Brain microvascular endothelial cell (primary cell): ENCODE measurements at places on chromosomes 1 and 21.

DNA sequence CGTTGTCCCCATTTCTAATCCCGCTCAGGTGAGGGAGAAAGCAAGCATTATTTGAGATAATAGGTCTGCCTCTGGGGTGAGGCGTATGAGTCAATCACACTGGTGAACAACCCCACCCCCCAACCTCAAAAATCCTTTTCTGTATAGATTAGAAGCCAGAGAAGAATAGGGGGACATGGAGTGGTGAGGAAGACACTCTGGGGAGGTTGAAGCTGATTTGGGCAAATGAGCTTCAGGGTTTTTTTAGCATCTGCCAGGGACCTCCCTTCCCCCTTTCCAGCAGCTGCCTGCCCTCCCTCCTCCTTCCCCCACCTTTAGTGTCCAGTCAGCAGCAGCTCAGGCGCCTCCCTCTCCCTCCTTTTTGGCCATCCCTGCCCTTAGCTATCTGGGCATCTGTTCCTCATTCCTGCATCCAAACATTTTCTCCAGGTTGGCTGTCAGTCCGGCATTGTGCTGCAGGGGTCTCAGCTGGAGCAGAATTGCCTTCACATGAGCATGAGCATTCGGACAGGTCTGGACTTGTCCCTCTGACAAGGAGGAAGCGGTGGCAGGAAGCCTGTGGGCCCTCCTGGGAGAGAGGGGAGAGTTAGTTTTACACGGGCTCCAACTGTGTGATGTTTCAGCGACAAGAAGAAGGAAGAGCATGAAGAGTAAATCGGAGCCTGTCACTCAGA, 30.8 kb upstream of the PTGFRN start:
- peak; percentile 34 for DNase-seq

GRCh38 chr1:74712881-74713280, 20.0 kb downstream of the CRYZ start:
- no peak for DNase-seq

- no peak for DNase-seq
Observed at GRCh38 chr1:165434281-165434680, 10.6 kb downstream of the RXRG start.

GRCh38 chr21:28069450-28069923, 923.2 kb downstream of the LTN1 start:
- peak; percentile 60 for DNase-seq

- no peak for DNase-seq
Observed at GRCh38 chr1:97778718-97779117, 142.1 kb downstream of the DPYD start.

GRCh38 chr1:101088431-101088830, 62.8 kb upstream of the DPH5 start:
- no peak for DNase-seq

DNA sequence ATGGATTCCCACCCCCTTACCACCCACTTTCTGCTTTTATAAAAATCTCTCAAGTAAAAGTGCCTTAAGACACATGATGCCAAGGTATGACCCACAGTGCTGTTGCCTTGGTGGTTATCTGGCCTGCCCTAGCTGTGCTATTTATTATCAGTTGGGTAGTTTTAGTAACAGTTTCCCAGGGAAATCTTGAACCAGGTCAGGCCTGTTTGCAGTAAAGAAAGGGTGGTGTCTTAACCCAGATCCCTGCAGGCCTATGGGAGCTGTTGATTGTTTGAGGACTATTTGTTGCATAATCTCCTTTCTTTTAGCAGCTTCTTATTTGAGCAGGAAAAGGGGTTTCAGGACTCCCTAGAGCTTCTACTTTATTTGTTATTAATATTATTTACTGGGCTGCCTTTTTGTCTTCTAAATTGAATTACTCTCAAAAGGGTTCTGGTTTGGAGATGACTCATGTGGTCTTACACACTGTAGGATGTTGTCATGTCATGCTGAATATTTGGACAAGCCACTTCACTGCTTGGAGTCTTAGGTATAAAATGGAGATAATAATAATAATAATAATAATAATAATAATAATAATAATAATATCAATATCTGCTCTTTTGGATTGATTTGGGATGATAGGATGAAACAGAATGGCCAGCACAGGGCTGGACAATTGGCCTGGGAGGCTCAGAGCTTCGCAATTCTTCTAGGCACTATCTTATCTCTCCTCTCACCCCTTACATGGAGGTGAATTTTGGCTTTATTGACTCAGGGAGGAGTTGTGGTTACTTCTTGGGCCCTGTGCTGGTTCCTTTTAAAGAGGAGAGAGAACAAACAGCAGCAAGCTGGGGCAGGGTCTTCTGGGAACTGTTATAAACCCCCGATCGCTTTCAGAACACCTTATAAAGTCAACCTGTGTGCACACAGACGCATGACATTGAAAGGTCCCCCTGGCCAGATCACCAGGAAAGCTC, 252.1 kb downstream of the PRDM2 start:
- no peak for DNase-seq

DNA sequence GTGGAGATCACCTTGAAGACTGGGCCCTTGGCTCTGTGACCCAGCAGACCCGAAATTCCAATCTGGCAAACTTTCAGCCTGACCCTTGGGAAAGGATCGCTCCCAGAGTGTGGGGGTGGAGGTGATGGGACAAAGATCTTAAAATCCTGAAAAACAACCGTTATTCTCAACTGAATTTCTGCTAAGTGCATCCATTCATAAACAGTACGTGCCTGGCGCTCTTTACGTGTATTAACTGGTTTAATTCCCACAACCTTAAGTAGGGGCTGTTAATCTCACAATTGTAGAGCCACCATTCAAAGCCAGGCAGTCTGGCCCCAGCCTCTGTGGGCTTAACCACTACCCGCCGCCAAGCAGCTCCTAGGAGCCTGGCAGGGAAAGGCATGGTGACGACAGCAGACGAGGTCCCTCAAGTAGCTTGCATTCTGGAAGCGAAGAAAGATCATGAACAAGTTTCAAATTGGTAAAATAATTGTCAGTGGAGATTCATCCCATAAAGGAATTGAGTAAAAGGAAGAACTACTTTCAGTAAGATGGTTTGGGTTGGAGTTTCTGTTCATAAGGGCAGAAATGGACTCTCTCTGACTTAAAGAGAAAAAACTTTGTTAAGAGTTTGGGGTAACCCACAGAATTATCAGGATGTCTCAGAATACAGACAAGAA, 11.4 kb upstream of the RGS16 start:
- no peak for DNase-seq

DNA sequence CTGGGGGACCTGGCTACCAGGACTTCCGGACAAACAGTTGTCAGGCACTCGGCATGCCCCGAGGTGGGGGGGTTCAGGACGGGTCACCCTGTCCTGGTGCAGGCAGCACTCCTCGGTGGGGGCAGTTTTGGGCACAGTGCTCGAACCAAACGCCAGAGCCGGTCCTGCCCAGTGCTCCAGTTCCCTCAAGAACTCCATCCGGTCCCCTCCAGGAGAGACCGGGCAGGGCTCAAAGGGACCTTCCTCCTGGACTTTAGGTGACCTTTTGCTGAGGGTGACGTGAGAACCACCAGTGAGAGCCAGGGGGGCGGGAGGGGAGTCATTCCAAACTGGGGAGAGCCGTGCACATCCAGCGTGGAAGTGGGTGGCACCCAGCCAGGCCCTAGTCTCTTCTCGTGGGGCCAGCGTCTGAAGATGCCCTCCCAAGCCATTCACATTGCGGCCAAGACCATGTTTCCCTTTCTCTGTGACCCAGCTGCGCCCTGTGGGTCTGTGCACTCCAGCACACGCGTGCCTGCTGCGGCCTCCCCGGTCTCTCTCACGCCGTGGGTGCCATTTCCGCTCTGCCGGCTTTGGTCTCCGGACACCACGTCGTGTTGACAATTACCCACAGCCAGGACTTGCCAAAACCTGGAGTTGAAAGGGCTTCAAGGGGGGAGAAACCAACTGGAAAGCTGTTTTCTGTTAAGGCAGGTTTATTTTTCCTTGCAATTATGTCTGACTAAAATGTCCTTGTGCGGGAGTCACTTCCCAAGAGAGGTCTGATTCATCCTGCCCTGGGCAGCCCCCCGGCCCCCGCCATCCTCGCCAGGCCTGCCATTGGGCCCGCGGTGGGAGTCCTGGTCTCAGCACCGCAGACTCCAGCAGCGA, 178.8 kb upstream of the ARHGEF16 start:
- DNase-seq = peak; percentile 7

- DNase-seq = peak; percentile 35
Observed at GRCh38 chr1:208243967-208244916, at the start of gene PLXNA2. Gene PLXNA2, minus strand, starts transcription at chr1:208244384. Its CDS starts 26,462 bp downstream, at chr1:208217922.

DNA sequence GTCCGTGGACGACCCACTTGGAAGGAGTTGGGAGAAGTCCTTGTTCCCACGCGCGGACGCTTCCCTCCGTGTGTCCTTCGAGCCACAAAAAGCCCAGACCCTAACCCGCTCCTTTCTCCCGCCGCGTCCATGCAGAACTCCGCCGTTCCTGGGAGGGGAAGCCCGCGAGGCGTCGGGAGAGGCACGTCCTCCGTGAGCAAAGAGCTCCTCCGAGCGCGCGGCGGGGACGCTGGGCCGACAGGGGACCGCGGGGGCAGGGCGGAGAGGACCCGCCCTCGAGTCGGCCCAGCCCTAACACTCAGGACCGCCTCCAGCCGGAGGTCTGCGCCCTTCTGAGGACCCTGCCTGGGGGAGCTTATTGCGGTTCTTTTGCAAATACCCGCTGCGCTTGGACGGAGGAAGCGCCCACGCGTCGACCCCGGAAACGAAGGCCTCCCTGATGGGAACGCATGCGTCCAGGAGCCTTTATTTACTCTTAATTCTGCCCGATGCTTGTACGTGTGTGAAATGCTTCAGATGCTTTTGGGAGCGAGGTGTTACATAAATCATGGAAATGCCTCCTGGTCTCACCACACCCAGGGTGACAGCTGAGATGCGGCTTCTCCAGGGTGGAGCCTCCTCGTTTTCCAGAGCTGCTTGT, 32.4 kb downstream of the PRMT2 start:
- peak; percentile 11 for DNase-seq

GRCh38 chr1:221708076-221708571, 33.8 kb downstream of the DUSP10 start:
- DNase-seq = peak; percentile 38

DNA sequence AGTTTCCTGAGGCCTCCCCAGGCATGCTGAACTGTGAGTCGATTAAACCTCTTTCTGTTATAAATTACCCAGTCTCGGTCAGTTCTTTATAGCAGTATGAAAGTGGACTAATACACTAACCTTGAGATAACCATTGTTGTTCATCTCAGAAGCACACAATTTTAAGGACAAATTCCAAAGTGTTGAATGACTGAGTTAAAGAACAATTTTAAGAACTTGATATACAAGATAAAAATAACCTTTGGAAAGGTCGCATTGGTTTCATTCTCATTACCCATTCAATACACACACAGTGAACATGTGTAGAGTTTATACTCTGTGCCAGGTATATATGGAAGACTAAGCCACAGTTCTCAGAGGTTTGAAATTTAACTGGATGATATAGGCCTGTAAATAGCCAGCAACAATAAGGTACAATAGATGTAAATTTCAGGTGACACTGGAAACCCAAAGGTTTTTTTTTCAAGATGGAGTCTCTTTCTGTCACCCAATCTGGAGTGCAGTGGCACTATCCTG, 19.1 kb upstream of the SRSF10 start:
- no peak for DNase-seq

- no peak for DNase-seq
Observed at GRCh38 chr1:93047618-93048017, 31.5 kb upstream of the MTF2 start.

- DNase-seq = peak; percentile 98
Observed at GRCh38 chr1:110003747-110004428, 19.3 kb downstream of the AHCYL1 start.

- DNase-seq = no peak
Observed at GRCh38 chr1:20087668-20088067, 17.7 kb downstream of the PLA2G5 start.

GRCh38 chr1:94068096-94068998, 52.6 kb downstream of the ABCA4 start:
- DNase-seq = peak; percentile 79

DNA sequence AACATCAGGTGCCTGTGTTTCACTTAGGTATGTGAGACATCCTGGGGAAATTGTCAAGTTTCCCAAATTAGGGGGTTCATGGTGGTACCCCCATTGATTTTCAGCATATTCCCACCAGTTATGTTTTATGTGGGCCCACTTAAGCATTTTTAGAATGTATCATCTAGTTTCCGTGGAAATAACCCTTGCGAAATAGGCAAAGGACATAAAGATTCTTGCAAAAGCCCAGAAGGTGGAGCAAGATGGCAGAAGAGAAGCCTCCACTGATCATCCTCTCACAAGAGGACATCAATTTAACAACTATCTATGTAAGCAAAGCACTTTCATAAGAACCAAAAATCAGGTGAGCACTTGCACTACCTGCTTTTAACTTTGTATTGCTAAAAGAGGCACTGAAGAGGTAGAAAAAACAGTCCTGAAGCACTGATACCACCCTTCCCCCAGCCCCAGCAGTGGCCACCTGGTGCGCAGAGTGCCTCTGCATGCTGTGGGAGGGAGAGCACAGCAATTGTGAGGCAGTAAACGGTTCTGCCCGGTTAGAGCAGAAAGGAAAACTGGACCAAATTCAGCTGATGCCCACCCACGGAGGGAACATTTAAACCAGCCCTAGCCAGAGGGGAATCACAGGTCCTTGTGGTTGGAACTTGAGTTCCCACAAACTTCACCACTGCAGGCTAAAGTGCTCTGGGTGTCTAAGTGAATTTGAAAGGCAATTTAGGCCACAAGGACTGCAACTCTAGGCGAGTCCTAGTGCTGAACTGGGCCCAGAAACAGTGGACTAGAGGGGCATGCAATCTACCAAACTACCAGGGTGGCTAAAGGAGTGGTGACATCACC, 23.2 kb downstream of the MCOLN2 start:
- DNase-seq = no peak

DNA sequence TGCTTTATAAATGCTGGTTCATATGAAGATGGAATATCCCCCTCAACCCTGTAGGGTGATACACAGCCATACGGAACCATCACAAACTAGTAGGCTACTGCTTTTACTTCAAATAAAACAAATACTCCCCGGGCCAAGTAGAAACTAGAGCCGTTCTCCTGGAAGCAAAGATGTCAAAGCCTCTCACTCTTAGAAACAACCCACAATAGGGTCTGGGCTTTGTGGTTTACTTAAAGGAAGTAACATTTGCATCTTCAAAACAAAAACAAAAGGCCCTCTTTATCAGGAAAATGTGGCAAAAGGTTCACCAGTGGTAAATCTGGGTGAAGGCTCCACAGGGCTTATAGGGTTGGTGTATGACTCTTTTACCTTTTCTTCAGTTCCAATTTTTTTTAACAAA, 49.8 kb downstream of the HLCS start:
- no peak for DNase-seq

DNA sequence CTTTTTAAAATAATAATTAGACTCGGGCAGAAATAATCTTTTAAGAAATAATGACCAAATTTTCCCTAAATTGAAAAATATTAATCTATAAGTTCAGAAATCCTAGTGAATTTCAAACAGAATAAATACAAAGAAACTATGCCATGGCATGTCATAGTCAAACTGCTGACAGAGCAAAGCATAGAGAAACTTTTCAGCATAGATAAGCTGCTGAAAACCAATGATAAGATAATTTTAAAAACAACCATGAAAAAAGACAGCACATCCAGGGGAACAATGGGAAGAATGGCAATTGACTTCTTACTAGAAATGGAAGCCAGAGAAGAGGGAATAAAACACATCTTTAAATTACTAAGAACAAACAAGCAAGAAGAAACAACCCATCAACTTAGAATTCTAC, 19.8 kb downstream of the CD1D start:
- no peak for DNase-seq
